Hippocampal formation (tissue), 2 donors: ENCODE measurements at places on chromosomes 16 and 17.
A peak's percentile ranks its signal among the peaks of the same experiment; 100 is the strongest.

DNA sequence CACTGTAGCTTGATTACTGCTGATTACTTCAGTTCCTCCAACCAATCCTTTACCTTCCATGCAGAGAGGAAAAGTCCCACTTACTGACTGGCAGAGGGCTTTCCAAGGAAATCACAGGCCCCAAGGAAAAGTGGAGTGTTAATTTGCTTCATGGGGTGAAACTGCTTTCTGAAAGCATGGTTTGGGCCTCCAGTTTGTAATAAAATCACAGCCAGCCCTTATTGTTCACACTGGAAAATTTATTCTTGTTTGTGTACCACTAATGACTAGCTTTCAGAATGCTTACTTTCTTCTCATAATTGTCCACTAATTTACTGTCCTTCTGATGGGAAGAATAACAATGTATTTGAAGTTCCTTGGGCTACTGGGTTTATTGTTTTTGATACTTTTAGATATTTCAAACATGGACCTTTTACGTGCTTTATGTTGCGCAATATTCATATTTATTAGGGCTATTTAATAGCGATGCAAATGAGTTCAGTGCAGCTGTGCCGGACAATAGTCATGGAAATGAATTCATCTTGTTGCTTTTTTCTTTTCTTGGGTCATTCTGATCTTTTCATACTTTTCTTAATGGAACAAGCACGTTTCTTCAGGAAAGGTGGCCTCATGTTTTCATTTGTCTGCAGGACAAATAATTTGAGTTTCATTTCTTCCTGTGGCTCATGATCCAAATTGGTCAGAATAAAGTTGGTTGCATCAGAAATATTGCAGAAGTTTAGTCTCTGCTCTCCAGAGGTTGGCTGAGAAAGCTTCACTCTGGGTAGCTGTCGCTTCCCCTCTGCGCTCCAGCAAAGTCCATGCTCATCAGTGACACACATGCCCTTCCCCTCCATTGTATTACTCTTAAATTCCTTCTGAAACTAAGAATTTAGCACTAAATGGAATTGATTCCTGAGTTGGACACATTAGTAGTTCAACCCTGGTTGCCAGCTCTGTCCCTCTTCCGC is 128.7 kb downstream of the PRKCA start:
- DNase-seq, result no peak

- no peak for DNase-seq
These were observed 227.9 kb downstream of the MSI2 start for GRCh38 chr17:57484081-57484666.

DNA sequence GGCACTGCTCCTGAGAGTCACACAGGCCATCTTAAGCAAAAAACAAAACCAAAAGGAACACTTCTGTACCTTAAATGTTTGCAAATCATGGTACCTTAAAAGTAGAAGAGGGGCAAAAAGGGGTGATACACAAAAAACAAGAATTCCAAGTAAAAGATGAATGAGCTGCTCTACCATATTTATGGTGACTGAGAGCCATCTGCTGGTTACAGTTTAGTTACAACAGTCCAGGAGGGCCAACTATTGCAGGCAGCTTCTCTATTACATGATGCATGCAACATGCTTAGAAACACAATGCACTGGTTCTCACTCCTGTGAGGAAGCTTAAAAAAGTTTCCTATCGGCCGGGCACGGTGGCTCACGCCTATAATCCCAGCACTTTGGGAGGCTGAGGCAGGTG is 53.5 kb downstream of the STX8 start:
- DNase-seq, result peak; percentile 66

GRCh38 chr17:30273373-30273772 is 18.4 kb downstream of the BLMH start:
- DNase-seq, result no peak

DNA sequence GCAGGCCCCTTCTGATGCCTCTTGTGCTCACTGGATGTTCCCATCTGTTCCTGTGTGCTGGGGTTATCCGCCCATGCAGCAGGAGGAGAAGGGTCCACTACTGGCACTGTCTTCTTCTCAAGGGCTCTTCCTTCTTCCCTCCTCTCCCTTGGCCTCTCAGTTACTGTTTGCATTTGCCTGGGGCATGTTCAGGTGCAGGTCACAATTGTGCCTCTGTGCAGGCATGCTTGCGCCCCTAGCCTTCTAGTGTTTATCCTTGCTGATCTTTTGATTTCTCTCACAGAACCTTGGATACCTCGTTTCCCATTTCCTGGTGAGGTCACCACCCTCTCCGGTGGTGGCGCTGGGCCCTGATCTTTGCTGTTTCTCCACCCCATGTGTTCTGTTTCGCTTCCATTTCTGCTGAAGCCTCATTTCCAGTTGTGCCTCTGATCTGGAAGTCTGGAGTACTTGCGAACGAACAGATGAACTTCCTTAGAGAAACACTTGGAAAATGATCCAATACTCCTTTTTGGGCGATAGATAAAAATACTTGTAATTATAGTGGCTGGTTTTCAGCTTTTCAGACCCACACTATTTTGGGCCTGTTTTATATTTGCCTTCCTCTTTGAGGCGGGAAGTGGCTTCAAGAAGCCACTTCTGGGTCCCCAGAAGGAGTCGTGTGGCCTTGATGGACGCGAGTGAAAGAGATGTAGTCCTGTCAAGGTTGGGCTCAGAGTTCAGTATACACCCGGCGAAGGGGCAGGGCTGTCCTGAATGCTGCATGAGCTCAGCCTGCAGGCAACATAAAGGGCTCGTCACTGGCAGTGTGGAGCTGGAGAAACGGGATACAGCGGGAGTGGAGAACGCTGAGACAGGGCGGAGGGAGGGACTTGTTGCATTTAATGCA is 312.9 kb downstream of the SNX29 start:
- DNase-seq, result no peak

DNA sequence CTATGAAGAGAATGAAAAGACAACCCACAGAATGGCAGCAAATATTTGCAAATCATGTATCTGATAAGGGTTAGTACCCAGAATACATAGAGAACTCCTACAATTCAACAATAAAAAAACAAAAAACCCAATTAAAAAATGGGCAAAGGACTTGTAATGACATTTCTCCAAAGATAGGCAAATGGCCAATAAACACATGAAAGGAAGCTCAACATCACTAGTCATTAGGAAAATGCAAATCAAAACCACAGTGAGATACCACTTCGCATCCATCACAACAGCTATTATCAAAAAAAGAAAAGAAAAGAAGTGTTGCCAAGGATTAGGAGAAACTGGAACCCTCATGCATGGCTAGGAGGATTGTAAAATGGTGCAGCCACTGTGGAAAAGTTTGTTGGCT is 45.1 kb upstream of the ARL6IP1 start:
- DNase-seq, result no peak

- DNase-seq, result peak; percentile 11
These were observed 1972.6 kb downstream of the TP53TG3F start for GRCh38 chr16:35431829-35432663.

DNA sequence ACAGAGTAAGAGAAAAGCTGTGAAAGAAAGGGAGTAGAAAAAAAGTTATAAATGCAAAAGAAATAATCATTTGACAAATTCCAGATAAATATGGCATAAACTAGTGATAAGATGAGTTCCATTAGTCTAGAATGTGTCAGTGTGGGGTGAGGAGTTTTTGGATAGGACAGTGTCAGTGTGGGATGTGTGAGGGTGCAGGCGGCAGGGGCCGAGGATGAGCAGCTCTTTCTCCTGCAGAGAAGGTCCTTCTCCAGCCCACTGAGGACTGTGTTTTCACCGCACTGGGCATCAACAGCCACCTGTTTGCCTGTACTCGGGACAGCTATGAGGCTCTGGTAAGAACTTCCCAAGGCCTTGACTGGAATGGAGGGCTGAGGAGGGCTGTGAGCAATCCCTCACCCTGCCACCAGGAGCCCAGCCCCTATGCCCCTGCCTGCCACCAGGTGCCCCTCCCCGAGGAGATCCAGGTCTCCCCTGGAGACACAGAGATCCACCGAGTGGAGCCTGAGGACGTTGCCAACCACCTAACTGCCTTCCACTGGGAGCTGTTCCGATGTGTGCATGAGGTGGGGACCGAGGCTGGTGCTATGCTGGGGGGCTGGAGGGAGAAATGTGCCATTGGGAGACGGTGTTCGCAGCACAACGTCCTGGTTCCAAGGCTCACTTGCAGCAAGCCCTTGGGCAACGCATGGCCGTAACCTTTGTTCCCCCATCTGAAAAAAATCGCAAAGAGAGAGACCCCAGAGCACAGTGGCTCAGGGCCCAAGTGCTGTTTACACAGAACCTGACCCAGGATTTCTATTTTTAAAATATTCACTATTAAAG is 13.1 kb downstream of the RAPGEFL1 start:
- DNase-seq, result no peak

GRCh38 chr17:57566721-57567120 is 178.4 kb downstream of the CCDC182 start:
- DNase-seq, result no peak

DNA sequence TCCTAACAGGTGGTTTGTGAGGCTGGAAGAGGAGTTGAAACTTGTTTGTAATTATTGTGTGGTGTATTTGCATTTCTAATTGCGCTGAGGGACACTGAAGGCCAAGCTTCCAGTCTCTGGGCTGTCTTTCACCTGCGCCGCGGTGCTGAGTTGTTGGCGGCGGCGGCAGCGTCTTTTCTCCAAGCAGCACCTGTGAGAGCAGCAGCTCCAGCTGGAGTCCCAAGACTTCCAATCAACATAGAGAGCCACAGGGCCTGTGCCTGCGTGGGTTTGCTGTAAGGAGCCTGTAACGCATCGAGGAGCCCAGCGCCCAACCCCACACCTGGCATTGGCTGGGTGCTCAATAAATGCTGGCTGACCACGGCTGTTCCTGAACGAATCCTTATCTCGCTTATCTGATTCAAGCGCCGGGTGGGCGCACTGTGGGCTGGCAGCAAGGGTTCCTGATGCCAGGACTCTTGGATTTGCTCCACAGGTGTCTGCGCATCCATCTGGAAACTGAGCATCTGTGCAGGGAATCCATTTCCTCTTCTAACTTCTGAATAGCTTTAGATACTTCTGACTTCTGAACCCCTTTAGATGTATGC is 138.1 kb downstream of the ASIC2 start:
- DNase-seq, result no peak

GRCh38 chr17:28726226-28726626 is at the start of gene TLCD1:
TLCD1 (minus strand) TSS chr17:28726233; CDS start chr17:28726097, 136 bp downstream.
- peak; percentile 68 for DNase-seq

- DNase-seq, result no peak
These were observed 242.8 kb upstream of the PSMD7 start for GRCh38 chr16:74053826-74054225.

DNA sequence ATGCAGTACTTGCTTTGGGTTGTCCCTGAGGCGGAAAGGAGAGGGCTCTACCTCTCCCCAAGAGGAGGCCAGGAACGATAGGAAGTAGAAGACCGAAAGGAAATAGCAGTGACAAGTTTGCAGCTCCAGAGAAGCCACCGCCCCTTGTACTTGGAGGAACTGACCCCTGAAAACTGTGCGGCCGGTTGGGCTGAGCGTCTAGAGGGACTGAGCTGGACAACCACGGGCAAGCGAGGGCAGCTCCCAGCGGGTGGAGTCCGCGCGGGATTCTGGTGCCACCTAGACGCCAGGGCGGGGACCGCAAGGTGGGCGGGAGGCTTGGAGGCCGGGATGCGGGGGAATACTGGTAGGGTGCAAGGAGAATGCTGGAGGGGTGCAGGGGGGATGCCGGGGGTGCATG is 1.3 kb upstream of the SLC6A4 start:
- DNase-seq, result peak; percentile 0

DNA sequence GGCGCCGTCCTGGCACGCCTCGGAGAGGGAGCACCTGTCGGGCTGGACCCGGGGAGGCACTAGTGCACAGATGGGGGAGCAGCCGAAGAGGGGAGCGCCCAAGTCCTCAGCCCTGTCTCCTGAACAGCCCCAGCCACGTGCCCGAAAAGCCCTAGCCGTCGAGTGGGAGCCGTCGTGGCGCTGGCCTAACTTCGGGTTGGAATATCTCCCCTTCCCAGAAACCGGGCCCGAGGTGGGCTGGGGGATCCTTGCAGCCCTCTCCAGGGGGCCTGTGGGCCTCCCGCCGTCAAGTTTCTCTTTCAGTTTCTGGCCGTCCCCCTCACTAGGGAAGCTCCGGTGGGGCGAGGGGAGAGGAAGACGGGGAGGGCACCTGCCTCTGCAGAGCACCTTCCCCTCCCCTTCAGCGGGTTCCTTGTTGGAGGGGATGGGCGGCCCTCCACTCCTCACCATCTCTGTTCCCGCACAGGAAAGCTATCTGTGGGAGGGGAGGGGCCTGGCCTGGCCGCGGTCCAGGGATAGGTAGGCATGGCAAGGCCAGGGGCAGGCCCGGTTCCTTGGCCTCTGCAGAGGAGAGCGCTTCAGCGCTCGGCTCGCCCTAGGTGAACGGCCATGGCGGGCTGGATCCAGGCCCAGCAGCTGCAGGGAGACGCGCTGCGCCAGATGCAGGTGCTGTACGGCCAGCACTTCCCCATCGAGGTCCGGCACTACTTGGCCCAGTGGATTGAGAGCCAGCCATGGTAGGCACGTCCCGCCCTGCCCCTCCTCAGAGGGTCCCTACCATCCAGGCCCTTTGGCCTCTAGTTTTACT is 709 bp downstream of the STAT5A start:
- DNase-seq, result no peak

DNA sequence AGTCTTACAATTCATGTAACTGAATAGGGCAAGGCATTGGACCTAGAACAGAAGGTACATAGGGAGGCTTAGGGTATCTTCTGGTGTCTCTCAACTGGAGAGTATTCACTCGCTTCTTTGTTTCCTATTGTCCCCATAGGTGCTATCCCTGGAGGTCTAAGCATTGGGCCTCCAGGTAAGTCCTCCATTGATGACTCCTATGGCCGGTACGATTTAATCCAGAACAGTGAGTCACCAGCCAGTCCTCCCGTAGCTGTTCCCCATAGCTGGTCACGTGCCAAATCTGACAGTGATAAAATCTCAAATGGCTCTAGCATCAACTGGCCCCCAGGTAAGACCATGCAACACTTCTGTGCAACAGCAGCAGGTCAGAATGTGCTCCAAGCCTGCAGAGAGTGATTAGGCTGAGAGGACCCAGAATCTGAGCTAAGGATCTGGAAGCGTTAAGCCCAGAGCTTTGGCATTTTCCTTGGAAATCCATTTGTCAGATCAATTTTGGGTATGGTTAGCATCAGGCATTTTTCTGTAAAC is 35.7 kb downstream of the TMC6 start:
- DNase-seq, result no peak

GRCh38 chr17:15086776-15087295 is 178.3 kb downstream of the PMP22 start:
- DNase-seq, result no peak

GRCh38 chr17:74126179-74126900 is 77.1 kb upstream of the RPL38 start:
- no peak for DNase-seq
